ENCODE measurements at places on chromosomes 1 and 21.

GRCh38 chr1:186033847-186034271 is 299.7 kb downstream of the HMCN1 start:
- no peak for DNase-seq

DNA sequence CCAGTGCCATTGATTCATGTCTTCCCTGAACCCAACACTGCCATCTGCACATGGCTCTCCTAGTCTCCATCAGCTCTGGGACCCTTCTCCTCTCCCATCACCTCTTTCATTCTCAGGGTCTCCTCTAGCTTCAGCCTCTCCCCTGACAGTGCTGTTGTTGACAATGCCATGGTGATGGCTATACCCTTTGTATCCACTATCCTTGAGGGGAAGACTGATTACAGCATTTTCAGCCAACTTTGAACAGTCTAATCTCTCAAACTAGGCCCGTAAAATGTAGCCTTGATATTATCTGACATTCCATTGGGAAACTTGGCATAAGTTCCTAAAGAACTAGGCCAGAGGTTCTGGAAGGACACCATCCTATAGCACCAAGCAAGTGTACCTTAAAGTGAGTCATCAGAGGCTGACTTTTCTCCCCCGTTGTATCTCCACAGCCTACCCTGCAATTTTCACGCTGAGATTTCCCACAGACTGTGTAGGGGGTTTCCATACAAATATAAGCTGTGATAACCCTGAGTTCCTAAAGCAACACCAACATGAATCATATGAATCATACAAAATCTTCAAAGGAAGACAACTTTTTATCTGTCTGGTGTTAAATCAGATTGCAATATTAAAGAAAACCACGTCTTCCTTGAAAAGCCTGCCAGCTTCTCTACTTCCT is 5.8 kb downstream of the HAO2 start:
- no peak for DNase-seq

DNA sequence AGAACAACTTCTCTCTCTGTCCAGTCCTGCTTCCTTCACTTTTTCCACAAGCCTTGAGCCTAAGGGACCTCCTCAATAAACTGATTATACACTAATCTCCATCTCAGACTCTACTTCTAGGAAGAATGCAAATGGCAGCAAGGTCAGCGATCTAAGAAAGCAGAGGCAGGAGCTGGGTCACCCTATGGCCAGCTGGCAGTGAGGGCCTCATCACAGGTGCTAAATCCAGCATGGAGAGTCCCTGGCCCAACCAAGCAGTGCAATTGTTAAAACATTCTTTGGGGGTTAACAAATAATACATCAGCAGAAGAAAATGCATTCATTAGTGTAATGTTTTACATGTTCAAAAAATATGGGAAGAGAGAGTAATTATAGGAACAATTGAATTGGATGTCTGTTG is 416.0 kb downstream of the SIPA1L2 start:
- no peak for DNase-seq

DNA sequence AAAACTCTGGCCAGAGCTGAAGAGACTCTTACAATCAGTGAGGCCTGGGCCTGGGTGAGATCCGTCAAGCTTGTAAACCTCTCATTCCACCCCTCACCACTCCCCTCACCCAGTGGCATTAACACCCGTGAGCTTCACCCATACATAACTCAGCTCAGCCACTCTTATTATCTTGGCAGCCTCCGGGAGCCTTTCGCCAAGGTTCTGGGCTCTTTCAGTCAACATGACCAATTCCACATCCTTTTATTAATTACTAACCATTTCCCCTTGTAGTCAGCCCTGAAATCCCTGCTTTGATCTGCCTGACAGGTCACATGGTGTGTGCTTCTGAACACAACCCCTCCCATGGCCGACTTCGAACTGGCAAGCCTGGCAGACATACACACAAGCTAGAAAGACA is 134.8 kb downstream of the SETD4 start:
- peak; percentile 26 for DNase-seq

DNA sequence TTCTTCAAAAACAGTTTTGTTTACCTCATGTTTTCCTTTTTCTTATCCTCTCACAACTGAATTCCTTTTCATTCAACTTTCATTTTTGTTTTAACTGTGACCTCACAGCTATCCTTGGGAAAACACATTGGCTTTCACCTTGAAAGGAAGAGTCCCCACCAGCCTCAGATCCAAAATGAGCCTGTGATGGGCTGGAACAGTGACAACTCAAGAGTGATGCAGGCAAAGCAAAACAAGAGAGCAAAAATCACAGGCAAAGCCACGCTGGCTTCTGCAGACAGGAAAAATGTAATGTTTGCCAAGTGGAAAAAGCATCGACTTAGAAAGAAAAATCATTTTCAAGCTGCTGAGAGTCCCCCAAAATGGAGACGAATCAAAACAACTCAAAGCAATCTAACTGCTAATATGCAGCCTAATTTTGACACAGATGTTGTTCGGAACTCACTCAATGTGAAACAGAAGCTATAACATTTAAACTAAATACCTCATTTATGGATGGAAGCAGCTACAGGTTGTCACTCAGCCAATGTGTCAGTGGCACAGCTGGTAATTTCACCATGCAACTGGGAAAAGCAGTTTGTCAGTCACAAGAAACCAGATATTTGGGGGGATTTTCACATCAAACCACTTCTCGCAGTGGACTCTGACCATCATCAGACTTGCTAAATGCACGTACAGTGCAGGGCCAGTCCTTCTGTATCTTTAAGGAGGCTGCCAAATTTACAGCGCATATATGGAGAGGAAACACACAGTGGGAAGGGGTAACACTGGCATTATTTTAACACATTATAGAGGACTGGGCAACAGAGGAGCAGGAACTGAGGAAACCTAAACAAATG is 50.7 kb downstream of the ALG14 start:
- no peak for DNase-seq

- DNase-seq = peak; percentile 9
Measured at GRCh38 chr1:12406211-12407021, 176.6 kb downstream of the VPS13D start.

GRCh38 chr1:86708920-86709319 is 4.5 kb downstream of the SH3GLB1 start:
- DNase-seq = peak; percentile 30

DNA sequence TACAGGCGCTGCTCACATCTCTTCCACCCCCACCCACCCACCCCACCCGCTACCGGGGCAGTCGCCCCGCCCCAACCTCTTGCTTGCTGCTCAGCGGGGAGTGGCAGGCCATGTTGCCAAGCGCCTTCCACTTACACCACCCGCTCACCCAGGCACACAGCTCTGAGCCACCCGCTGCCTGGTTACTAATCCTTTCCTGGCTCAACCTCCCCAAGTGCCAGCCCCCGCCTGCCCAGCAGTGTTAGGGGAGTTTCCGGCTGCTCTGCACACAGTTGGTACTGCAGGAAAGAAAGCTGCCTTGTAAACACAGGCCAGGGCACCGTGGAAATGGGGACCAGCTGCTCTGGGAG is 56.2 kb downstream of the LACTBL1 start:
- DNase-seq = no peak

Measured in suppressor macrophage treated with lipopolysaccharide for 4 hours (primary cell).